Posterior cingulate gyrus (tissue), 11 donors: ENCODE measurements at places on chromosomes 12 and 14.

DNA sequence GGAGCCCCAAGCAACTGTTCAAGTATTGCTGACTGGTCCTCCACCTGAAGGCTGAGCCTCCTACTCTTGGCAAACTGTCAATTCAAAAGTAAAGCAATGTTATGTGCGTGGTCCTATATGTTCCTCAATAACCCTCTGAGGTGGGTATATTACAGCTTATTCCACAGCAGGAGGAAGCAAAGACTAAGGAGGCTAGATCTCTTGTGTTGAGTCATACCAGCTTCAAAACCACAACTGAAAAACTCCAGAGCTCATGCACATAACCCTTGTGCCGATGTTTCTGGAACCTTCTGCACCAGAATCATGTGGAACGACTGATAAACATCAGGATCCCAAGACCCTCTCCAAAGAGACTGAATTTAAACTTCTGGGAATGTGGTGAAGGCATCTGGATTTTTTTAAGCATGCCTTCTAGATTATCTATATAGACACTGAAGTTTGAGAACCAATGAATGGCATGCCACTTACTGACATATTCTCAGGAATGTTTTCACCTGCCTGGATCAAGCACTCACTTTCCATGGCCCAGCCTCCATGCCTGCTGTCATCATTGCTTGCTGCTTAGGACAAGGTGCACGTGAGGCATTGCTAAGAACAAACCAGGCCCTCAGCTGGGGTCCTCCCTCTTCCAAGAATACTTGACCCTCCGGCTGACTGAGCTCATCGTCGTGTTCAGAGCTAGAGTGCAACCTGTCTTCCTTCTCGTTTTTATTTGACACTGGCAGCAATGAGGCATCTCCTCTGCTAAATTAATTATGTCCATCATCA, 194.7 kb downstream of the BCL11B start:
- DNase-seq, result peak; percentile 40

GRCh38 chr14:84826294-84826693, 703.6 kb upstream of the FLRT2 start:
- no peak for DNase-seq

GRCh38 chr12:10160617-10161385, 11.1 kb downstream of the OLR1 start:
- no peak for DNase-seq

- DNase-seq, result no peak
Observed at GRCh38 chr12:52521175-52521567, 977 bp upstream of the KRT5 start.

DNA sequence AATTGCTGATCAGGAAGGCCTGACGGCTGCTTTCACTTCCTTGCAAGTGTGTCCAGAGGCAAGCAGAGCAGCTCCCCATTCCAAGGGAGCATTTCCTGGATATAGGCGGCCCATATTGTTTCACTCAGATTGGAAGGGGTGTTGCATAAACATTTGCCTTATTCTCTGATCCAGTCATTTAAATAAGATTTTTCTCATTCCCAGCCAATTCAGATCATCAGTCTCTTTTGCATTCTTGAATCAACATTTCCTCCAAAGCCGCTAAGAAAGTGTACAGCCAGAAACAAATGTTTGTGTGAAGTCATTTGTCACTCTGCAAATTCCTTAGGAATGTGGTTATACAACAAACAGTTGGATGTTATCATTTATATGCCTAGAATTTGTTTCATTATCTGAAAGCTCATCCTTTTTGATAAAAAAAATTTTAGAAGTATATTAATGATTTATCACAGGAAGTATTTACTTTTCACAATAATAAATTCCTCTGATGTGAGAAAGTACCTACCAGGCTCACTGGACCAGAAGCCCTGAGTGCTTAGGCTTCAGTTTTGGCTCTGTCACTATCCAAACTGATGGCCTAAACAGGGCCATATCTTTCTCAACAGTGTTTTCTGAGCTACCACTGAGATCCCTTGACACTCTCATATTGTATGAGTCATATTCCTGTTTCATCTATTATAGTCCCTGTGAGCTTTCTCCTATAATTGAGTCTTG, 379.6 kb downstream of the CCDC91 start:
- DNase-seq, result no peak

GRCh38 chr14:68734231-68734732, 58.6 kb downstream of the ZFP36L1 start:
- DNase-seq, result no peak

GRCh38 chr14:32561520-32561919, 232.4 kb downstream of the AKAP6 start:
- DNase-seq, result no peak
